Activated CD4-positive, alpha-beta T cell treated with anti-CD3 and anti-CD28 coated beads, Interleukin-2, amount 10 ng/mL, durations not matched to agents 7 days and 5 days (primary cell): ENCODE measurements at places on chromosomes 4 and X. TPM values are rescaled to one million over a fixed set of nuclear protein-coding genes. Genes with fewer than 3 reads are reported as not detected.
A peak's percentile ranks its signal among the peaks of the same experiment; 100 is the strongest.

Gene ETDB
- total RNA-seq, result not detected

Gene APOOL
- total RNA-seq, result 11.8 TPM

Gene PRR32
- total RNA-seq, result not detected

Gene AKAP4
- not detected for total RNA-seq

Gene LEF1
- 498 TPM for total RNA-seq

Gene SUPT20HL1
- not detected for total RNA-seq

Gene SMIM31
- not detected for total RNA-seq

Gene FOXP3
- 12.8 TPM for total RNA-seq

Gene XAGE3
- not detected for total RNA-seq

Gene INTU
- total RNA-seq, result 0.21 TPM

Gene SPACA5
- total RNA-seq, result 0.32 TPM

GRCh38 chr4:169269916-169270809 is 593 bp downstream of the SH3RF1 start:
- DNase-seq, result peak; percentile 28

DNA sequence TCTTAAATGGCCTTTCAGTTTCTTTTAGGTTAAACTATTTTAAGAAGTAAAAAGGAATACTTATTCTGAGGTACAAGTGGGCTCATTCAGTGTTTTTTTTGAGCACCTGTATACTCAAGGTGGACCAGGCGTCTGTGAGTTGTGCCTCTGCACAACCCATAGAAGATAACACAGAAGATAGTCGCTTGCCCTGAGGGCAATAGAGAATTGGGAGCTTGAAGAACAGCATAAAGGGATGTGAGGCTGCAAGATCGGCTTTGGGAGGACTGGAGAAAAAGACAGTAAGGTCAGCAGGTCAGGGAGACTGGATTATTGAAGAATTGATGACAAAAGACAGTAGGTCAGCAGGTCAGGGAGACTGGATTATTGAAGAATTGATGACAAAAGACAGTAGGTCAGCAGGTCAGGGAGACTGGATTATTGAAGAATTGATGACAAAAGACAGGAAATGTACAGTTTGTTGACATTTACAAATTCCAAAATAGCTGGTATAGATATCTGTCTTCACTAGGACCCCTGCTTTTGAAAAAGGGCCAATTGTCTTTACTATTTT is 3.1 kb downstream of the CPE start:
- no peak for DNase-seq

- DNase-seq, result no peak
These were observed 237.3 kb downstream of the AR start for GRCh38 chrX:67781132-67781531.

DNA sequence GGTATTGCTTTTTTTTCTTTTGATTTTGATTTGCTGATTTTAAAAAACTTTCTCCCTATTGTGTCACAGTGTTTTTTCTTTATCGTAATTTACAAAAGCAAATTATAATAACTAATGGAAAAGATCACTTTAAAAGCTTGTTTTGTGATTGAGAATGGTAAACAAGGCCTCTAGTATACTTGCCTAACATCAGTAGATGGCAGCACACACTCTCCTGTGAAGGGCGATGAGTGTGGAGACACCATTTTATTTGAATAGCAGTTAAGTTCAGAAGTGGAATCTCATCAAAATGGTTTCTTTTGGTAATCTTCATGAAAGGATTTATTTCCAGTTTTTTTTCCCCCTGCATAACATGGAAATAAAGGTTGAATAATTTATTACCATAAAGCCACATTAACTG is 72.3 kb downstream of the PAK3 start:
- DNase-seq, result no peak

DNA sequence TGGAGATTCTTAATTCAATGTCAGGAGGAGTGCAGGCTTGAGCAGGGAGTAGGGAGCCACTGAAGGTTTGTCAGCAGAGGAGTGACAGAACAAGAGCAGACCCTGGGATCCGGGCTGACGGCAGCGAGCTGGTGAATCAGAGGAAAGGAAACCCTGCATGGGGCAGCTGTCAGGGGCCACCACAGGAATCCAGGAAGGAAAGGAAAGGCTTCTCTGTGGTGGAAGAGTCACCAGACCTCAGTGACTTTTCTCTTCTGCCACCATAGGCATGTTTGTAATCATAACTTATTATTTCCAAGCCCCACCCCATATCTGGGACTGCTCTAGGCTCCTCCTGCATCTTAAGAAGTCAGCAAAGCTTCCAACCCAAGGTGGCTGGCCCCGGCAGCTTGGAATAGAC is 150.9 kb downstream of the BCOR start:
- no peak for DNase-seq

GRCh38 chr4:177099211-177099610 is 210.5 kb upstream of the NEIL3 start:
- no peak for DNase-seq

DNA sequence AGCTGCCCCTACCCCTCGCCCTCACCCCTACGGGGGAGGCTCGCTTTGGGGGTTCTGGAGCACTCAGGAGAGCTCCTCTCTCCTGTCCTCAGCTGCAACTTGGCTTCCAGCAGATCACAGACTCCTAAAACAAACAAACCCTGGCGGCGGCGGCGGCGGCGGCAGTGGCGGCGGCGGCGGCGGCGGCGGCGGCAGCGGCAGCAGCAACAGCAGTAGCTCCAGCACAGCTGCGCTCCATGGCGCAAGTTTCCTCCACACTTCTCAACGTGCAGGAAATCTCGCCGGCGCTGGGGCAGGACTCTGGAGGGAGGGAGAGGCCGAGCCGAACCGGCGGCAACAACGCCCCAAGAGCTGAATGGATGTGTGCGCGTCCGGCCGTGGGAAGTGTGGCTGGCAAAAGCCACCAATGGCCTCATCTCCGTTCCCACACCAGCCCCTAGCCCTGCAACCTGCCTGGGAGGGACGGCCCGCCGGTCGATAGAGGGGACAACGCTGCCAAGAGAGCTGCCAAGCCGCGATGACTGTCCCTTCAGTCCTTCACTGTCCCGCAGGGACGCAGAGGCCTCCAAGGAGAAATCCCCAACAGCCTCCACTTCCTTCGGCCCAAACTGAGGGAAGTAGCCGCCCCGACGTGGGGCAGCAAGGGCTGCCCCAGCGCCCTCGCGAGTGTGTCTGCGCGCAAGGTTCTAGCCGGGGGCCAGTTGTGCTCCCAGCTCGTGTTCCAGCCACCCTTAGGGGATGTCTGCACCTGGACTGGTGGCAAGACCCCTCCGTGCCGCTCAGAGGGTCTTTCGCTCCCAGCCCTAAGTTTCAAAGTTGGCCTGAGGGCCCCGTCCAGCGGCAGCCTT is 775 bp downstream of the SHROOM4 start:
- DNase-seq, result no peak

GRCh38 chrX:137101273-137101990 is 67.6 kb upstream of the GPR101 start:
- DNase-seq, result no peak

- DNase-seq, result no peak
These were observed 108.6 kb downstream of the CENPC start for GRCh38 chr4:67436742-67437141.

DNA sequence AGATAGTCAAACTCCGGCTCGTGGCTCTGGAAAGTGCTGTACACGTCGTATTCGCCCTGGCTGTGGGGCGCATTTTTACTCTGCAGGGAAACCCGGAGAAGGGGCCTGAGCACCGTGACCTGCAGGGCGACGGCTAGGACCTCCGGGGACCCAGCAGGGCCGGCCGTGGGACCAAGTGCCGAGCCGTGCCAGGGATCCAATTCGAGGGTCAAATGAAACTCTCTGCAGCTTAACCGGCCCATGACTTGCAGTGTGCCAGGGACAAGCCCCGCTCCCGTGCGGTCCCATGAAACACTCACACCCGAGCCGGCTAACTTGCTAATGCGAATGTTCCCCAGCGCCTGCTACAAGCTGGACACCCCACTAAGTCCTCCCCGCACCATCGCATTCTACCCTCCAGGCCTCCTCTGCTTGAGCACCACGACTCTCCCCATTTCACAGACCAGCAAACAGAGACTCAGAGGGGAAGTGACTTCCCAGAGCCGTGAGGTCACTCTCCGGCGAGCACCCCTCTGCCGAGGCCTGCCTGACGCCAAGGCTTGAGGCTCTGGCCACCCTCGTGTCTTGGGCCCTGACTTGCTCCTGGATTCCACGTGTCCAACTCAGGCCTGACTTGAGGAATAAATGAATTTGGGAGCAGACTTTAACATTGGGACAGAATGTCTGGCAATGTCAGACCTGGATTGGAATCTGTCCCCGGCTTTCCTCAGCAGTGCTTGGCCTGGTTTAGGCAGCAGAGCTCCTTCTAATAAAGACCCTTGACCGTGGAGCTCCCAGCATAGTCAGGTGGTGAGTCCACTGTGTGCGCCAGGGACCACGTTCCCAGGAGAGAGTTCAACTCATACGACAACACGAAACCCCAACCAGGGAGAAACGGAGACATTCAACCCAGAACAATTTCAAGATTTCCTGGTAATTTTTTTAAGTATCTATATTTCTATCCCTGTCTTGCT is 93.6 kb downstream of the PPP2R2C start:
- no peak for DNase-seq

DNA sequence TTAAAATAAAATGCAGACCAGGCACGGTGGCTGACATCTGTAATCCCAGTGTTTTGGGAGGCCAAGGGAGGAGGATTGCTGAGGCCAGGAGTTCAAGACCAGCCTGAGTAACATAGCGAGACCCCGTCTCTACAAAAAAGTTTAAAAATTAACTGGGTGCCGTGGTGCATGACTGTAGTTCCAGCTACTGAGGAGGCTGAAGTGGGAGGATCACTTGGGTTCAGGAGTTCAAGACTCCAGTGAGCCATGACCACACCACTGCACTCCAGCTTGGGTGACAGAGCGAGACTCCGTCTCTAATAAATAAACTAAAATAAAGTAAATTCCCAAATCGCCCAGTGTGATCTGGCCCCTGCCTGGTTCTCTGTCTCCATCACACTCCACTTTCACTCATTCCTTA is 43.7 kb downstream of the TENM3 start:
- DNase-seq, result no peak

- DNase-seq, result no peak
These were observed 48.1 kb upstream of the CXCL8 start for GRCh38 chr4:73692254-73692653.

DNA sequence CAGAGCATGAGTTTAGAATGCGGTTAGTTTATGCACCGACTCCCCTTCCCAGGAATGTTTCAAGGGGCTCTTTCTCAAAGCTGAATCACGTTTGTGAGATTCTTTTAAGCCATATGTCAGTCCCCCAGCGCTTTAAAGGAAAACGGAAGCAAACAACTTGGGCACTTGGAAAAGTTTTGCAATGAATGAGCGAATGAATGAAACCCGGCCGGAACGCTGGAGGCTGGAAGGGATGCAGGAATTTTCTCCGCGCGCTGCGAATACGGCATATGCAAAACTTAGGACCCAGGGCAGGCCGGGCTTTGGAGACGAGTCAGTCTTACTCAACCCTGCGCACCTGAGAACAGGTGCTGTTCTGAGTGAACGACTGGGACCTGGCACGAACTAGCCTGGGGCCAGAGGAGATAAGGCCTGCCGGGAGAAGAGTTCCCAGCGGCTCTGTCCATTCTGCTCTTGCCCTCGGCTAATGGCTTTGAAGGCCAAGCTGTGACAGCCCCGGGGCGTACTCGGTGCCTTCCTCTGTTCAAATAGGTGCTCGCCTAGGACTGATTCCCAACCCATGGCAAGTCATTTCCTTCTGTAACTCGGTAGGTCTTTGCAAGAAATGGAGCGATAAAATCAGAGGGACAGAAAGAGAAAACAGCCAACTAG is 743 bp upstream of the NRK start:
- DNase-seq, result no peak

- DNase-seq, result no peak
These were observed 53.3 kb upstream of the LAS1L start for GRCh38 chrX:65587616-65588526.
